Lower lobe of right lung (tissue), 2 donors: ENCODE measurements at places on chromosomes 1 and 21.
A peak's percentile ranks its signal among the peaks of the same experiment; 100 is the strongest.

DNA sequence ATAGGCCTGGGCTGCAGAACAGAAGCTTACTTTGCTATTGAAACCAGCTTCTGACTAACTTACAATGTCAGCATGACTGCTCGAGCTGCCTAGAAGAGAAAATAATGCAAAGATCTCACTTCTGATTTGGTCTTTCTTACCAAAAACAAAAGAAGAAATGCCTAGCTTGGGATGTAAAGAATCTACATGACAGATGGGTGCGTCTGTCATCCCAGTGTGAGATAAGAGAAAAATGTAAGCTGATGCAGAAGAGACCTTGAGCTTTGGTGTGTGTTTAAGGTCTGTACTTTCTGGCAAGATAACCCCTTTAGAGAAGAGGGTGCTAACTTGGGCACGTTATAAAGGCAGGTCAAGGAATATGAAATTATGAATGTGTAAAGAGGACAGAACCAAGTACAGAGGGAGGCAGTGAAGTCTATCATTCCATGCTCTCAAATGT is 3.6 kb downstream of the FAM20B start:
- no peak for DNase-seq

- DNase-seq = peak; percentile 56
Observed at GRCh38 chr1:2382621-2383361, 8.6 kb downstream of the MORN1 start.

DNA sequence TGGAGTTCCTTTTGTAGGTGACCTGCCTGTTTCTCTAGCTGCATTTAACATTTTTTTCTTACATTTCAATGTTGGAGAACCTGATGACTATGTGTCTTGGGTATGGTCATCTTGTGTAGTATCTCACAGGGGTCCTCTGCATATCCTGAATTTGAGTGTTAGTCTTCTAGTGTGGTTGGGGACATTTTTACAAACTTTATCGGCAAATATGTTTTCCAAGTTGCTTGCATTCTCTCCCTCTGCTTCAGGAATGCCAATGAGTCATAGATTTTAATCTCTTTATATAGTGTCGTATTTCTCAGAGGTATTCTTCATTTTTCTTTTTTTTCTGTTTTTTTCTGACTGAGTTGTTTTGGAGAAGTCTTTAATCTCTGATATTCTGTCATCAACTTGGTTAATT is 684.0 kb downstream of the NCAM2 start:
- no peak for DNase-seq

GRCh38 chr1:152745289-152745704 is 12.5 kb upstream of the KPRP start:
- DNase-seq = no peak

DNA sequence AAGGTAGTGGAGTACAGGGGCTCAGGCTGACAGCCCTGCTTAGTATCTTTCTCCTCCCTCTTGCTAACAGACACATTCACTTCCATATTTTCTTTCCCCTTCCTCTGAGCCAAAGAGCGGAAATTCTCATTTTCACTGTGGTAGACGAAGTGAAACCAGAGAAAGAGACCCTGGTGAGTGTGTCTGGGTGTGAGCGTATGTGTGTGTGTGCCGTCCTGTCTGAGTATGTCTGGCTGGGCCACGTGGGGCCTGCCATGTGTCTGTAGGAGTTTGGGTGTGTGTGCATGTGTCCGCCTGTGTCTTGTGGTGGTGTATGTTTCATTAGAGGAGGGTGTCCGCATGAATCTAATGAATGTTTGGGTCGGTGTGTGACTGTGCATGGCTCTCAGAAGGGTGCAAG is 1.7 kb downstream of the COL8A2 start:
- peak; percentile 77 for DNase-seq

- DNase-seq = peak; percentile 56
Observed at GRCh38 chr1:185373813-185374529, 56.9 kb upstream of the IVNS1ABP start.

DNA sequence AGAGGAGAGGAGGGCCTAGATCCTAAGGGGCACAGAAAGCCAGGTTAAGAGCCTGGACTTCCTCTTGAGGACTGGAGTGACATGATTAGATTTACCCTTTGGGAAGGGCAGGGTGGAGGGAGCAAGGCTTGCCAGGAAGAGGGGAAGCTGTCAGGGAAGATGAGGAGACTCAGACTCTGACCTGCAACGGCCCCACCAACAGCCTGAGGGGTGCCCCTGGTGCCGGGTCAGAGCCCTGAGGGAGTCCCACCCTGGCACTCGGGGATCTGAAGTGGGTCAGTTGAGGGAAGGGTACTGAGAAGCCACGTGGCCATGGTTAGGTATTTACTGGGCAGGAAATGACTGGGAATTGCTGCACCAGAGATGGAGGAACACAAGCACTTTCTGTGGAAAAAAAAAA is 9.8 kb downstream of the ECE1 start:
- no peak for DNase-seq

- DNase-seq = no peak
Observed at GRCh38 chr1:40985161-40985560, 5.7 kb downstream of the CTPS1 start.

DNA sequence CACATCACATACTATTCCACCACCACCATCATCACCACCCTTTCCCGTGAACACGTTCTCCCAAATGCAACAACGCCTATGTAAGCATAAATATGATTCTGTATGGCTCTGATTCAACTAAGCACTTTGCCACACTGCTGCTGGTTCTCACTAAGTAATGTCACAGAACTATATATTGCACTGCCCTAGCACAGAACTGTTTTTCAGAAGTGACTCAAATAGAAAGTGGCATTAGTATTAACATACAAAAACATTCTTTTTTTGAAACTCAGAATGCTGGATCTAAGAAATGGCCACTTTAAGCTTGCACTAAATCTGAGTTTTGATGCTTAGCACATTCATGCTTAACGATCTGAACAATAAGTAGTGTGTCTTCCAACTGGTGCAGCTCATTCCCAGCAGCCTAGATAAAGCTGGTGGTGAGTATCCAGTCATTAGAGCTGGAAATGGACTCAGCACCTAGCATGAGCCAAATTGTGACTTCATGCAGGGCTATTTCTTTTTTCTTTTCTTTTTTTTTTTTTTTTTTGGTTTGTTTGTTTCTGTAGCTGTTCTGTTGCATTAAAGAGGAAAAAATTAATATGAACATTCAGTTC is 46.2 kb upstream of the ZC3H11B start:
- DNase-seq = no peak

DNA sequence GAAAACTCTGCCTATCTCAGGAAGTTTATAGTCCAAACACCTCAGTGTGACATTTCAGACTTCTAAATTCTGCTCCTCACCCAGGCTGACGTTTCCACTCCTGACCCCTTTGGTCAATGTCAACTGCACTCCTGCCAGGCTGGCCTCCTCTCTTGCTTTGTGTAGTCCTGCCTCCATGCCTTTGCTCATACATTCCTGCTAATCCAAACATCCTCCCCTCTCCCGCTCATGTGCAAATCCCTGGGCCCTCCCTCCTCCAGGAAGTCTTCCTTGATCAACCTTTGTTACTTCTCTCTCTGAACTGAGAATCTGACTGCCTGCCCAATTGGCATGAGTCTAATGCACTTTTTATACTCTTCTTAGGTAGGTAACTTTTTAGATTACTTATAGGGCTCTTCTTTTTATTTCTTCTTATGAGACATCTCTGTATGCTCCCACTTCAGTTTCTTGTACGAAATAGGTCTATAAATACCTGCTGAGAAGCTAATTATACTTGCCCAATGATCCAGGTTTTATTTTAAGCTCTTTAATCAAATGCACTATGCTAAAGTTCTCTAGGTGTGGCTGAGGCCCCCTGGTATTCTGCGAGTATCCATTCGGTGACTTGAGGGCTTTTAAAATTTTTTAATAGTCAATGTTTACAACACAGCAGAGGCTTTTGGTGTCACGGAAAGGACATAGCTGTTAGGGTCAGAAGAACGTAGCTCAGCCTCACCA is 128.1 kb downstream of the PLXNA2 start:
- no peak for DNase-seq

DNA sequence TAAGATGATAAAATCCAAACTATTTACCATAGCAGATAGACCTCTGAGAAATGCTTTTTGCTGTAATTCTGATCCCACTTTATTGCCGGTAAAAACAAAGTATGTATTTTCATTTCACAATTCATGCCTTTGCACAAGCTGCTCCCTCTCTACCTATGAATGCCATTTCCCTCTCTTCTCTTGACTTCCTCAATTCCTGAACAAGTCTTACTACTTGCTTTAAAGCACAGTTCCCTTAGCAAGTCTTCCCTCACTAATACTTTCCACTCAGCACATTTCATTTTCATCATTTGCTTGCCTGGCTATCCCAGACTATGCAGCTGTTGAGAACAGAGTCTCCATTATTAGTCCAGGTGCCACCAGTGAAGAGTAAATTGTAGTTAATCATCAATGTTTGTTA is 13.8 kb downstream of the GPATCH2 start:
- DNase-seq = no peak

DNA sequence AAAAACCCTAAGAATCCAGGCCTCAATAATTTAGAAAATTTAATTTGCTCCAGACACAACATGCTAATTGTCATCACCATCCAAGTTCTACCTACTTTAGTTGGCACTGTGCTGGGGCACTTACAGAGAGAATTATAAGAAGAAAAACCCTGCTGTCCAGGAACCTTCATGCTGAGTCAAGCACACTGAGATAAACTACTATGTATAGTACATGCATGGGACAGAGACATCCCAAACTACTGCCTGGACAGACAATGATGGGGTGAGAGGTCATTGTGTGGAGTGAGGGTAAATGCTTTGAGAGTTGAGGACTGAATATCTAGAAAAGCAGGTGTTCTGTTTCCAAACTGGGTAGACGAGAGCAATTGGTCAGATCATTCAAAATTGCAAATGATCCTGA is 135.3 kb upstream of the CTTNBP2NL start:
- DNase-seq = no peak

- DNase-seq = no peak
Observed at GRCh38 chr1:215835951-215836350, 268.8 kb downstream of the KCTD3 start.

DNA sequence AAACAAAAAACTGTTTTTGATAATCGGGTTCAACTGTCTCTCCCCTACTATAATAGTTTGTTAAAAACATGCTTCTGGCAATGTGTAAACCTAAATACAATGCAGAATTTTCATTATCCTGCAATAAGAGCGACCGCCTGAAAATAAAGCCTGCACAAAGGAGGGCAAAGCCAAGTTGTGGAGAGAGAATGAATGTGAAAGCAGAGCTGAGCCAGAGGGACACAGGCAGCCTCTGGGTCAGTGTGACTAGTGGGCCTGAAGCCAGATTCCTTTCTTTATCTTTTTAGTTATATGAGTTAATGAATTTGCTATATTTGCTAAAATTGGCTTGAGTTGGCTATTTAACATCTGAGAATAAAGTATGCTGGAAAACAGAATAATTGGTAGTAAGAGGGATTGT is 615.2 kb downstream of the PLA2G4A start:
- DNase-seq = no peak

GRCh38 chr1:230232371-230232771 is 165.3 kb downstream of the GALNT2 start:
- DNase-seq = no peak

- no peak for DNase-seq
Observed at GRCh38 chr1:7948960-7949359, 8.3 kb upstream of the TNFRSF9 start.

DNA sequence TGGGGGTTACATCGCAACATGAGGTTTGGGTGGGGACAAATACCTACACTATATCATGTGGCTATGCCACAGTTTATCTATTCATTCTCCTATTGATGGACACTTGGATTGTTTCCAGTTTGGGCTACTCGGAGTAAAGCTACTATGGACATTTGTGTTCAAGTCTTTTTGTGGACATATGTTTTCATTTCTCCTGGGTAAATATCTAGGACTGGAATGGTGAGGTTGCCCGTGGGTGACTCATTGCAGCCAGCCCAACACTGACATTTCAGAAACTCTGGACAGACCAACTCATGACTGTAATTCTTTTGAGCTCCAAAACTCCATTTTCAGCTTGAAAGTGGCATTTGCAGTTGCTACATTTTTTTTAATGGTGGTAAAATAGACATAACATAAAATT is 82.7 kb downstream of the KAZN start:
- no peak for DNase-seq

GRCh38 chr1:176515310-176515709 is 52.3 kb downstream of the PAPPA2 start:
- DNase-seq = no peak

DNA sequence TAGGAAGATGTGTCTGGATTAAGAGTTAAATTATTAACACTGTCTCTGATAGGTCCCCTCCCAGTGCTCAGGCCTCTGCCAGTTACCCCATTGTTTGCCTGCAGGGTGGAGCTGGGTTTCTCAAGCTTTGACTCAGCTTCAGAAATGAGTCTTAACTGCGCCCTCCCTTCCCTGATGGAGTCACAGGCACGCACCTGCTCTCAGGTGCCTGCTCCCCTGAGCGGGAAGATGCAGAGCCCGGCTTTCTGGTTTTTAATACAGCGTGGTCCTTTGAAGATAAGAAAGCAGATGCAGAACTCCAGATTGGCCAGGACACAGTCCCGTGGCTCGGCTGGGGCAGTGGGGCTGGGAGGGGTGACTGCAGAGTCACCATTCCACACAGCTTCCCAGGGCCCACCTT is 3.2 kb upstream of the SPRR4 start:
- DNase-seq = no peak

GRCh38 chr1:66022904-66023620 is 230.4 kb downstream of the PDE4B start:
- DNase-seq = no peak

DNA sequence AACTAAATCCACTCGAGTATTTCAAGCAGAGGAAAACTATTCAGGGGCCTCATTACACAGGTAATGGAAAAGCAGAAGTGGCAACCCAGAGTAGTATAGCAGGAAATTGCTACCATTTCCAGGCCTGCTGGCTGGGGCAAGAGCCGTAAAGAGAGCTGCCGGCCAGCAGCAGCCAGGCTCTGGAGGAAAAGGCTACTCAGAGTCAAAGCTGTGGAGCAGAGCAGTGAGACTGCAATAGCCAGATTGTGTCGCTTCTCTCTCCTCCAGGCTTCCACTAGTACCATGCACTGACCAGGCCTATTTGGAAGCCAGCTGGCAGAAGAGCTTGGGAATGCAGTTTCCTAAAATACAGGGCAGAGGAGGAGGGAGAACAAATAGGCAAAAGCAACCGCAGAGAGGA is 155.5 kb downstream of the OMA1 start:
- DNase-seq = no peak
